ENCODE measurements at places on chromosomes 13 and 19. TPM values are rescaled to one million over a fixed set of nuclear protein-coding genes. Genes with fewer than 3 reads are reported as not detected.
A peak's percentile ranks its signal among the peaks of the same experiment; 100 is the strongest.

The SCN1B gene
- 21.2 TPM for total RNA-seq

The ZNF730 gene
- total RNA-seq, result not detected

The CCL25 gene
- not detected for total RNA-seq

The ZNF99 gene
- not detected for total RNA-seq

The NCCRP1 gene
- total RNA-seq, result not detected

The VSTM2B gene
- not detected for total RNA-seq

The GIPR gene
- 0.86 TPM for total RNA-seq

DNA sequence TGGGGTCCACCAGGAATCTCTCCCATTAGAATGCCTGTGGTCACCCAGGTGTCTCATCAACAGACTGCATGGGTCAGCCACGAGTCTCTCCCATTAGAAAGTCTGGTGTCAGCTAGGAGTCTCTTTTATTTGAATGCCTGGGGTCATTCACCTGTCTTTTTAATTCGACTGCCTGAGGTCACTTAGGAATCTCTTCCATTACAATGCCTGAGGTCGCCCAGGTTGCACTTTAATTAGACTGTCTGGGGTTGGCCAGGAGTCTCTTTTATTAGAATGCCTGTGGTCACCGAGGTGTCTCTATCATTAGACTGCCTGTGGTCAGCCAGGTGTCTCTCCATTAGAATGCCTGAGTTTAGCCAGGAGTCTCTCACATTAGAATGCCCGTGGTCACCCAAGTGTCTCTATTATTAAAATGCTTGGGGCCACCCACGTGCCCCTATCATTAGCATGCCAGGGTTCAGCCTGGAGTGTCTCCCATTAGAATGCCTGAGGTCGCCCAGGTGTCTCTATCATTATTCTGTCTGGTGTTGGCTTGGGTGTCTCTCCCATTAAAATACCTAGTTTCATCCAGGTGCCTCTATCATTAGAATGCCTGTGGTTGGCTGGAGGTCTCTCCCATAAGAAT is 1474.3 kb downstream of the UQCRFS1 start:
- H3K27ac ChIP-seq, result no peak overlapping the region
- H3K4me3 ChIP-seq, result no peak overlapping the region
- H3K4me1 ChIP-seq, result no peaks in the 10 kb centered on the region
- H3K27me3 ChIP-seq, result no peaks in the 10 kb centered on the region
- DNase-seq, result no peak
- no peaks in the 10 kb centered on the region for H3K36me3 ChIP-seq

DNA sequence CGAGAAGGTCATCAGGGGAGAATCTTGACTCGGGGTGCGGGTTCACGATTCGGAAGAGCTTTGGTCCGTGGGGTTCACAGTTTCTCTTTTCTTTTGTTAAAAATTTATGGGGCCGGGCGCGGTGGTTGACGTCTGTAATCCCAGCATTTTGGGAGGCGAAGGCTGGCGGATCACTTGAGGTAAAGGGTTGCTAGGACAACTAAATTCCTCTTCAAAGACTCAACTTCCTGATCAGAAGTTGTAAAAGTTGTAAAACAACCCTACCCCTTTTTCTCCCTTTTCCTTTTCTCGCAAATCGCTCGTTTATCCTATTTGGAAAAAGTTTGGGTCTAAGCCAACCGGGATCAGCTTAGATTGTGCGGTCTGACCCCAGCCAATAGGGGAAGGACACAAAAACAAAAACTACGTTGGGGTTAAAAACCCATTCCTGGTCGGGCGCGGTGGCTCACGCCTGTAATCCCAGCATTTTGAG is 673 bp downstream of the ZNF486 start:
- H3K27me3 ChIP-seq, result no peaks in the 10 kb centered on the region
- H3K27ac ChIP-seq, result no peak overlapping the region

- H3K27ac ChIP-seq, result peak within 1 kb of the TSS; percentile 86
- no peaks in the 10 kb centered on the region for H3K36me3 ChIP-seq
- DNase-seq, result peak; percentile 99
- peaks cover 7% of the 10 kb centered on the region for H3K4me1 ChIP-seq
These were observed at the start of gene ZNF563 for GRCh38 chr19:12333162-12334159. ZNF563 (minus strand) TSS chr19:12333633; CDS start chr19:12333482, 151 bp downstream.

DNA sequence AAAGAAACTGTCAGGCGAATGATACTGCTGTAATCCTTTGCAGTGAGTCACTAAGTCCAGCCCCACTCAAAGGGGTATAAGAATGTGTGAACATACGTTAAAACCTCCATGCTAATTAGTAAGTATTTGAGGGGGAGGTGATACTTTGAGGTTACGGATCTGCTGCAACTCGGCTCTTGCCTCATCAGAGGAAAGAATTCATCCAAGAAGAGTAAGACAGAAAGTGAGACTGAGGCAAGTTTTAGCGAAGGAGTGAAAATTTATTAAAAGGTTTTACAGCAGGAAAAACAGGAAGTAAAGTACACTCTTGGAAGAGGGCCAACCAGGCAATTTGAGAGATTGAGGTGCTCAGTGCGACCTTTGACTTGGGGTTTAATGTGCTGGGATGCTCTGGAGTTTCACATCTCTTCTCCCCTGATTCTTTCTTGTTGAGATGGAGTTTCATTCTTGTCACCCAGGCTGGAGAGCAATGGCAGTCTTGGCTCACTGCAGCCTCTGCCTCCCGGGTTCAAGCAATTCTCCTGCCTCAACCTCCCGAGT is 9.8 kb downstream of the CLEC4M start:
- no peaks in the 10 kb centered on the region for H3K4me1 ChIP-seq
- no peak for DNase-seq
- H3K27ac ChIP-seq, result no peak overlapping the region
- H3K36me3 ChIP-seq, result no peaks in the 10 kb centered on the region

GRCh38 chr19:14094854-14095253 is 4.3 kb upstream of the SAMD1 start:
- DNase-seq, result peak; percentile 84
- H3K4me3 ChIP-seq, result no peak overlapping the region
- H3K27ac ChIP-seq, result peak overlapping the region; percentile 64
- H3K27me3 ChIP-seq, result no peaks in the 10 kb centered on the region
- H3K36me3 ChIP-seq, result no peaks in the 10 kb centered on the region

GRCh38 chr13:110471156-110471832 is 90.2 kb downstream of the RAB20 start:
- H3K4me1 ChIP-seq, result peaks cover 5% of the 10 kb centered on the region
- H3K36me3 ChIP-seq, result peaks cover 31% of the 10 kb centered on the region
- no peaks in the 10 kb centered on the region for H3K27me3 ChIP-seq
- H3K27ac ChIP-seq, result peak overlapping the region; percentile 59
- H3K4me3 ChIP-seq, result no peak overlapping the region

DNA sequence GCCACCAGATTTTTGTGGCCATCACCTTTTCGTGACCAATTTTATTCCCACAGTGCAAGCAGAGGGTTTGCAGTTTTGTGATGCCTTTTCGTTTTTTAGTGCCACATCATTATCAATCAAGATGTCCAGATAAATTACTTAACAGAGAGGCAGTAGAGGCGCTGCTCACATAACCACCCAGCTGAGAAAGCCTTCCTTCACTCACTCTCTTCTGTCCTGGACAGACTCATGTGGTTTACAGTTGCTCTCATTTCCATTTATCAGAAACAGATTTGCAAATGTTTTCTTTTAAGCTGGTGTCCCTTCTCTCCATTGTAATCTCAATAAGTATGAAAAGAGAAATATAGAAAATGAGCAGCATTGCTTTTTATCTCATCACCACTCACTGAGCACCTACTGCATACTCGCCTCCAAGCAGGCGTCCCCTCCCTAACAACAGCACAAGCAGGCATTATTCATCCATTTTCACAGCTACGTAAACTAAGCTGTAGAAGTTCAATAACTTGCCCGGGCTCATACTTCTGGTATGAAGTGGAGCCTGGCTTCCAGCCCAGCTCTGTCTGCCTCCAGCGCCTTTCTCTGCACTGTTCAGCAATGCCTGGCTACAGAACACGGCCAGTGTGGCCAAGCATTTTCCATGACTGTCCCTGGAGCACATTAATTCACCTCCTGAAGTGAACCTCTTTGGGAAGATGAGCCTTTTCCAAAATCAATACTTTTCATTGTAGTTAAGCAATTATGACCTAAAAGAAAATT is 34.6 kb upstream of the KATNAL1 start:
- no peaks in the 10 kb centered on the region for H3K36me3 ChIP-seq
- H3K27ac ChIP-seq, result no peak overlapping the region
- DNase-seq, result peak; percentile 85
- H3K27me3 ChIP-seq, result no peaks in the 10 kb centered on the region
- peaks cover 43% of the 10 kb centered on the region for H3K4me1 ChIP-seq

DNA sequence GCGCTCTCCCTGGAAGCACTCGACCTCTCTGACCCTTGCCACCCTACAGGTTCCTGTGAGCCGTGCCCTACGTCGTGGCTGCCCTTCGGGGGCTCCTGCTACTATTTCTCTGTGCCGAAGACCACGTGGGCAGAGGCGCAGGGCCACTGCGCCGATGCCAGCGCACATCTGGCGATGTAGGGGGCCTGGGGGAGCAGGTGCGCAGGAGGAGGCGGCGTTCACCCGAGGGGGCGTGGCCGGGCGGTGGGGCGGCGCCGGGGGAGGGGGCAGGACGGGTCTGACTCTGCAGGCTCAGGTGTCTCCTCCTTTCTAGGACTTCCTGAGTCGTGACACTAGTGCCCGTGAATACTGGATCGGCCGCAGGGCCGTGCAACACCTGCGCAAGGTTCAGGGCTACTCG is 26.4 kb downstream of the CLEC4M start:
- H3K27ac ChIP-seq, result no peak overlapping the region
- H3K4me1 ChIP-seq, result peaks cover 7% of the 10 kb centered on the region
- no peak for DNase-seq
- H3K4me3 ChIP-seq, result no peak overlapping the region
- no peaks in the 10 kb centered on the region for H3K36me3 ChIP-seq

- H3K27me3 ChIP-seq, result no peaks in the 10 kb centered on the region
- no peak overlapping the region for H3K4me3 ChIP-seq
- DNase-seq, result no peak
- no peaks in the 10 kb centered on the region for H3K36me3 ChIP-seq
- no peak overlapping the region for H3K27ac ChIP-seq
These were observed 1713.1 kb upstream of the PCDH20 start for GRCh38 chr13:63128716-63129115.

DNA sequence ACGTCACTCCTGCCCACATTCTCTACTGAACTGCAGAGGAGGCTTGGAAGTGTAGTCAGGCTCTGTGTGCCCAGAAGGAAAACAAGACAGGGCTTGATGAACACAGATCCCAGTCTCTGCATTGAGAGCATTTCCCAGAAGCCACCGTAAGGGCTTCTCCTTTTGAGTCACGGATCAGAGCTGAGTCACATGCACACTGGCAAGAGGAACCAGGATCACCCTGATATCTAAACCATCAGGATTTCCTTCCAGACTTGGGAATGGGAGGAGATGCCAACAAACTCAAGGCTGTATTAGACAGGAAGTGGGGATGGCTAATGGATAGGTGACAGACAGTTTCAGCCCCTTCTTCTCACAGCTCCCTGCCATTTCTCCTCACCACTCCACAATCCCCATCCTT is 17.7 kb upstream of the FBXO17 start:
- no peaks in the 10 kb centered on the region for H3K36me3 ChIP-seq
- no peak for DNase-seq
- no peak overlapping the region for H3K27ac ChIP-seq
- H3K4me3 ChIP-seq, result no peak overlapping the region

DNA sequence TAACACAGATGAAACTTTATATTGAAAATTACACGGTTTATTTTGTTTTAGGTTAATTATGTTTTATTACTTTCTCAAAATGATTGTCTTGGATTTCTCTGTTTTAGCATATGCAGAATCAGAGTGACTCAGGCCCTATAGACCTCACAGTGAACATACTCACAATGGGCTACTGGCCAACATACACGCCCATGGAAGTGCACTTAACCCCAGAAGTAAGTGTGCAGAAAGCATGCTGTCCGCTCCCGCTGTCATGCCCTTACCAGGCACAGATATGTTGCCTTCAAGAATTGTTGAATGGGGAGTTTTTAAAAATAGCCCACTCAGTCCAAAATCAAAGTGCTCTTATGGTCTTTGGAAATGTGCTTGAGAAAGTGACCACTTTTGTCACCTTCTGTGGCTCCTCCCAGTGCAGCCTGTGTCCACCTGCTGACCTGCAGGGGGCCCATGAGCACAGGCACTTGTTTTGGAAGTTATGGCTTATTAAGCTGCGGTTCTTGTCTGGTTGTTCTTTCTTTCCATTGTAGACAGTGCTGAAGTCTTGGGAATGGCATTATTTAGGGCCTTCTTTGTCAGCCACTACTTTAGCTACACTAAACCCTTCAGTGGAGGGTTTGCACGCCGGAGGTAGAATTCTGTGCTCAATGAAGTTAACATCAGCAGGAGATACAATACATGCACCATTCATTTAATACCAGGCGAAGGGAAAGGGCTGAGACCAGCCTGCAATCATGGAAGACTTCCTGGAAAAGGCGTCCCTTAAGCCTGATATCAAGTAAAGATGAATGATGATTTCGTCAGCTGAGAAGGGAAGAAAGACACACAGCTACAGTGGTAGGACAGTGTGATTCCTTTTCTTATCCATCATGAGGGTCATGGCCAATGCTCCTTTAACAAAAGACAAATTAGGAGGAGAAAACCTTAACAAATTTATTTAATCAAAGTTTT is 36.7 kb downstream of the CUL4A start:
- peaks cover 82% of the 10 kb centered on the region for H3K36me3 ChIP-seq
- no peaks in the 10 kb centered on the region for H3K27me3 ChIP-seq
- DNase-seq, result no peak
- H3K27ac ChIP-seq, result no peak overlapping the region
- H3K4me1 ChIP-seq, result no peaks in the 10 kb centered on the region

- no peak for DNase-seq
- H3K36me3 ChIP-seq, result no peaks in the 10 kb centered on the region
- no peaks in the 10 kb centered on the region for H3K4me1 ChIP-seq
- H3K4me3 ChIP-seq, result no peak overlapping the region
- no peaks in the 10 kb centered on the region for H3K27me3 ChIP-seq
These were observed 11.0 kb upstream of the EPS15L1 start for GRCh38 chr19:16482745-16483144.

- no peak overlapping the region for H3K27ac ChIP-seq
- DNase-seq, result no peak
- H3K4me3 ChIP-seq, result no peak overlapping the region
- no peaks in the 10 kb centered on the region for H3K4me1 ChIP-seq
These were observed 44.2 kb upstream of the SHISA2 start for GRCh38 chr13:26095846-26096610.

DNA sequence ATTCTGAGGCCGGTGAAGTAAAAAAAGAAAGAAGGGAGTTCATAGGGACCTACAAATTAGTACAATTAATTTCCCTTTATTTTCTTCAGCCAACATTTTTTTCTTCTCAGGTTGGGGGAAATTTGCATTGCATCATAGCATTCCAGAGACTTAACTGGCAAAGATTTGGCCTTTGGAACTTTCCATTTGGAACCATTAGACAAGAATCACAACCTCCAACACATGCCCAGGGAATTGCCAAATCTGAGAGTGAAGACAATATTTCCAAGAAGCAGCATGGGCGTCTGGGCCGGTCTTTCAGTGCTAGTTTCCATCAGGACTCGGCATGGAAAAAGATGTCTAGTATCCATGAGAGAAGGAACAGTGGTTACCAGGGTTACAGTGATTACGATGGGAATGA is 6.4 kb upstream of the ERCC5 start:
- H3K27me3 ChIP-seq, result no peaks in the 10 kb centered on the region
- H3K4me1 ChIP-seq, result no peaks in the 10 kb centered on the region
- no peak for DNase-seq
- H3K4me3 ChIP-seq, result no peak overlapping the region

GRCh38 chr13:50724913-50725312 is 118.6 kb downstream of the DLEU7 start:
- DNase-seq, result no peak
- H3K36me3 ChIP-seq, result no peaks in the 10 kb centered on the region
- no peak overlapping the region for H3K27ac ChIP-seq
- H3K4me3 ChIP-seq, result no peak overlapping the region
- H3K4me1 ChIP-seq, result no peaks in the 10 kb centered on the region

- H3K27me3 ChIP-seq, result no peaks in the 10 kb centered on the region
These were observed 9.1 kb downstream of the CYP2A13 start for GRCh38 chr19:41097302-41097701.
